ENCODE measurements at places on chromosomes 13 and 19.

- DNase-seq, result no peak
Observed at GRCh38 chr19:45981350-45981749, 7.7 kb upstream of the NOVA2 start.

GRCh38 chr13:97574926-97575325 lies 141.0 kb downstream of the RAP2A start:
- no peak for DNase-seq

GRCh38 chr13:19864024-19864745 lies 736 bp upstream of the ZMYM5 start:
- DNase-seq, result peak; percentile 60

DNA sequence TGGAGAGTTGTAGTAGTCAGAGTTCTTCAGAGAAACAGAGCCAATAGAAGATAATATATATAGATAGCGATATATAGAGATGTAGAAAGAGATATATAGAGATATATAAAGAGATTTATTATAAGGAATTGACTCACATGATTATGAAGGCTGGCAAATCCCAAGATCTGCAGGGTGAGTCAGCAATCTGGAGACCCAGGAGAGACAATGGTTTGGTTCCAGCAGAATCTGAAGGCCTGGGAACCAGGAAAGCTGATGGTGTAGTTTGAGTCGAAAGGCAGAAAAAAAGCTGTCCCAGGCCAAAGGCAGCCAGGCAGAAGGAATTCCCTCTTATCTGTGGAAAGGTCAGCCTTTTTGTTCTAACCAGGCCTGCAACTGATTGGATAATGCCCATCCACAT lies 194.1 kb downstream of the NUFIP1 start:
- DNase-seq, result no peak

DNA sequence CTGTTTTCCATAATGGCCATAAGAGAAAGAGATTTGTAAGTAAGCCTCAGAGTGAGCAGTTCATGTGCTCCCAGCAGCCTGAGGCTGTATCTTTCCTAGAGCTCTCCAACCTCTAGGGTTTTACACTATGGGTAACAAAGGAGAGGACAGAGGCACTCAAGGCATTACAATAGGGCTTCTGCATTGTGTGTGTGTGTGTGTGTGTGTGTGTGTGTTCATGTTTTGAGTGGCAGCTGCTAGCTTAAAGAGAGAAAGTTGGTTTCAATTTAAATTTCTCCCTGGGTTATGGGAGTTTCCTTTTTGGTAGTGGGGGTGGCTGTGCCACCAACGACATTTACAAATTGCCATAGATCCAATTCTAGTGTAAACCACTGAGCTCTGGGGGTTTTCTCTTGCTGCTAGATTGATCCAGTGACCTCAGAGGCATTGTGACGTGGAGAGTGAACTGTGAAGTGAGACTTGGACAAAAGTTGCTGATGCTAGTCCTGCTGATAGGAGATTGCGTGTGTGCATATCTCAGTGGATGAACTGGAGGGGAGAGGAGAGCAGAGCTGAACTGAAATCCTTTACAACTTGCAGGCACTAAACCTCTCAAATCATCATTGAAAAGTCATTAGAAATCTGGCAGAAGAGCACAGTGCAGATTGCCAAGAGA lies 67.2 kb upstream of the OLFM4 start:
- no peak for DNase-seq

DNA sequence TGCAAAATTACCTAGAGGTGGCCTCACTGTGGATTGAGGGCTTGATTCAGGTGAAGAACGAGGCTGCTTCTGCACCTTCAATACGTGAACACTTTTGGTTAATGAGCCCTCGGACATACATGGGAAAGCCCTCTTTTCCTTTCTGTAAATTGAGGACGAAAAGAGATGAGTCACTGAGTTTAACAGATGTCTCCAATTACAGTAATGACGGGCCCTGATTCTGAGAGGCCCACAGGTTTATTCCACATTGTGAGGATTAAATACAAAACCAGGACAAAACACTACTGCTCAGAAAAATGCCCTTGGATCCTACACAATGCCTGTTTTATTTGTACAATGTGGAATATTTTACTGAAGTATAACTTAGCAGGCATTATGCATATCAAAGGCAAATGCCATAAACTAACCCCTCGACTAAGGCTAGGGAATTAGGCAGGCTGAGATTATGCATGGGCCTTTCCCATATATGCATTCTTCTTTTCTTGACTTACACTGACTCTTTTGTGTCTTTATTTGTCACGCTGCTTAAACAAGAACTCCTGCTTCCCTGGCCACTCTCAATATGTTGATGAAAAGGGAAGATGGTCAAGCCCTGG lies 819.9 kb downstream of the OLFM4 start:
- no peak for DNase-seq

DNA sequence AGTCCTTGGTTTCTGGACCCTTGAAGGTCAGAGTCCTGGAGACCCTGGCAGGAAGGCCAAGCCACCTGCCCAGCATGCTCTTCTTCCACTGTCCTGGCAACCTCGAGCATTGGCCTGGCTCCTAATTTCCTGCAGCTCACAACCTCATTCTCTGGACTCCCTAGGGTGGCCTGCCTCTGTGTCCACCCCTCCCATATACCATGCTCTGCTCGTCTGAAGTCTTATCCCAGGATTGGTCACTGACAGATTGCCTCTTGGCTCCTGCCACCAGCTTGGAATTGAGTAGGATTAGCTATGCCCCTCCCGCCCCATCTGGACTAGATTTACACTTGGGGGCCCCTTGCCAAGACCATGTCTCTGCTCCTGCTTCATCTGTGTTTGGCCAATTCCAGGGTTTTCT lies 17.1 kb upstream of the WASF3 start:
- DNase-seq, result no peak

DNA sequence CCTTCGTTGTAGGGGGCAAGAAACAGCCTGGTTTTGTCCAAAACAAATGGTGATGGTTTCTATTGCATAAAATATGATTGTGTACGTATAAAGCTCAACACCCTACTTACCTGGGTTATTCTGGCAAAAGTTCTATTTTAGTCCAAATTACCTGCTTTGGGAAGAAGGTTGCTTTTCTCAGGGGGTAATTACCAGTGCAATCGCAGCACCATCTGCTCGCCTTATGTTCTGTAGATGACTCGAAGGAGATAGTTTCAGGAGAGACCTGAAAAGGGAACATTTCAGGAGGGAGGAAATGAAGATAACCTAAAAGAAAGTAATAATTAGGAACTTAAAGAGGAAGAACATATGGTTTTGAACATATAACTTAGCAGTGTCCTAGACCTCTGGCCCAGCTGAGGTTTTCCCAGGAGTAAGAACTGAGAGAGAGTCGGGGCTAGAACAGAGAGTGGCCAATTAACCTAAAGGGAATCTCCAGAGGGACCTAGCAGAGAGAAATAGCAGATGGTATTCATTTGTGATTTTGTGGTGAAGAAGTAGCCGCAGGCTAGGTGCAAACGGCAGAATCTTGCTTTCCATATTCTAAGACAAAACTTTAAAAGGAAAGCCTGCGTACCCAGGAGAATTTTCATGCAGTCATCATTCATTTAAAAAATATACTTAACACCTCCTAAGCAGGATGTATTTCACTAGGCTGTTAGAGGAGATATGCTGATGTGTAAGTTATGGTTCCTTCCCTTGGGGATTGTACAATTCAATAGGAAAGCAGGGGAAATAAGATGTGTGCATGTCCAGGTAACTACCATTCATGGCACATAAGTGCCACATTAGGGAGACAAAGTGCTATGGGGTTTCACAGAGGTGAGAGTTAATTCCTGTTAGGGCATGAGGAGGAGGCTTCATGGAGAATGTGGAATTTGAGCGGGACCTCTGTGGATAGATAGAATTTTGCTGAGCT lies 113.0 kb upstream of the SLC10A2 start:
- DNase-seq, result no peak

DNA sequence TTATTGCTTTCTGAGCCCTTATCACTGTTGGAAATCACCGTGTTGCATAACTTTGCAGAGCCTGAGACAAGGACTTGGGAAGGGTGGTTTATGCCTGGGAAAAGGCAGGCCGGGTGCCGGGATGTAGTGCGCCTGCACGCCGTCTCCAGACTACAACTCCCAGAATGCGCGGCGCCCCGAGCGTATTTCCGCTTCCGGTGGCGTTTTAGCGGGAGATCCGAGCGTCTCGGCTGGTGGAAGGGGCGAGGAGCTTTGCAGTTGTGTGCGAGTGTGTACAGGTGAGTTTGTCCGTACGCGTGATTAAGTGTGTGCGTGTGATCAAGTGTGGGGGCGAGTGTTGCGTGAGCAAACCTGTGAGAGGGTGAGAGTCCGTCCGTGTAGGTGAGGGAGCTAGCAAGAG lies 75.4 kb downstream of the PEG3 start:
- no peak for DNase-seq

GRCh38 chr13:111948811-111949210 lies 118.1 kb upstream of the SOX1 start:
- DNase-seq, result no peak

DNA sequence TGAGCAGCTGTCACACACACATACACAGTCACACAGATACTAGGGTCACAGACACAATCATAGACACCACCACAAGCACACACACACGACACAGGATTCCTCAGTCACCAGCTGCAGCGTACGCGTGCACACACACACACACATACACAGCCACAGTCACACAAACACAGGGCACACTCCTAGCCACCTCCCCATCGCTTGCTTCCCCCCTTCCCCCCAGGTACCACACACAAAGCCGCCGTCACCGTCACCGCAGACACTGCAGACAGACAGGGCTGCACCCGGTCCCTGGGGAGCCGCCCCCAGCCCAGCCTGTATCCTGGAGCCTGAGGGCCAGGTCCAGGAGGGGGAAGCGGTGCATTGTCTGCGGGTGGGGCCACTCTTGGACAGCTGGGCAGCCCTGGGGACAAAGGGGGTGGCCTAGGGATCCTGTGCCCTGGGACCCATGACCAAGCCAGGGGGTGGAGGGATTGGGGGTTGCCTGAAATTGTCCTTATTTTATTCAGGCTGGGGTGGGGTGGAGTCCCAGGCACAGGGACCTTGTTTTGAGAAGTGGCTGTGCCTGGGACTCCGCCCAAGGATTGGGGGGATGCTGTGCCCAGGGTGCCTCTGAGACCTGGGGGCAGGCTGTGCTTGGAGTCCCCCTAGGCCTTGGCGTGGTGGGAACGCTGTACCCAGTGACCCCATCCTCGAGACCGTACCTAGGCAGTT lies 957 bp downstream of the NUMBL start:
- no peak for DNase-seq

- DNase-seq, result no peak
Observed at GRCh38 chr13:43558326-43558725, 228.4 kb downstream of the ENOX1 start.

DNA sequence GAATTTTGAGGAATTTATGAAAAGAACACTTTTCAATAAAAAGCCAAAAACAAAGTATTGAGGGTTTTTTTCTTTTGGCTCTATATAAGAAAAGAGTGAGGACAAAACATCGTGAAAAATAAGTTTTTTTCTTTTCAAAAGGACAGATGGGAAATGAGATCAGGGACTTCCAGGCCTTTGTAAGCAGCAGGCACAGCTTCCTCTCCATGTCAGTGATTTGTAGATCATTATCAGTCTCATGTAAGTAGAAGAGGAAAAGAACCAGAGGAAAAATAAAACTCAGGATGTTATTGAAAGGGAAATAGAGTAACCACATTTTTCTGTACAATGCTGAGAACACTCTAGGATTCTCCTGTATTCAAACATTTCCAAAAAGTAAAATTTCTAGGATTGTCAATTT lies 29.9 kb downstream of the DOCK9 start:
- DNase-seq, result no peak

- no peak for DNase-seq
Observed at GRCh38 chr13:90403330-90404082, 944.0 kb upstream of the MIR17HG start.

DNA sequence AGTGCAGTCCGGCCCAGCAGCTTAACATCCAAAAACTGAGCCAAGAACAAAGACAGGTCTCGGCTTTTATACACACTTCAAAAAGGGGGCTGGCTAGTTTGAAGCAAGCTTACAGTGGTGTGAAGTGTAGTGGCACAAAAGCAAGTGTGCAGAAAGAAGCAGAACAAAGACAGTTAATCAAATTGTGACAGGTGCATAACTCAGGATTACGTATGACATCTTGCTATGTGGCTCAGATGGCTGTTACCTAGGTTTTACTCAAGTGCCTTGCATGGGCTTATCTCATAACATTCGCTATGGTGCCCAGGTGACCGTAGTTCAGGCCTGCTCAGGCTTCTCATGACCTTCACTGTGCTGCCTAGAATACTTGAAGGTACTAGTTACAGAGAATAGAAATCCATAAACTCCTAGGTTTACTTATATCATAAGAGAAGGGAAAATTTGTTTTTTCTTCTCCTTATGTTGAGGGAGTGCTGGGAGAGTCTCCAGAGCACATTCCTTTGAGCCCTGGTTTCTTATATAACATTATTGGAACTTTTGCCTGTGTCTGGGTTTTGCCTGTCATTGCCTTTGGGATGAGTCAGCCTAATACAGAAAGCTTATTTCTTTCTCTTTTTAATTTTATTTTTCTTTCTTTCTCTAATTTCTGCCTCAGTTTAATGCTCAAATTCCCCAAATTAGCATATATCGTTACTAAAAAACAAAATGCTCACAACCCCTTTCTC lies 1629.1 kb upstream of the PCDH20 start:
- no peak for DNase-seq

GRCh38 chr13:56020425-56020824 lies 1120.3 kb upstream of the PRR20A start:
- no peak for DNase-seq

- no peak for DNase-seq
Observed at GRCh38 chr13:33752597-33752996, 65.4 kb upstream of the RFC3 start.

DNA sequence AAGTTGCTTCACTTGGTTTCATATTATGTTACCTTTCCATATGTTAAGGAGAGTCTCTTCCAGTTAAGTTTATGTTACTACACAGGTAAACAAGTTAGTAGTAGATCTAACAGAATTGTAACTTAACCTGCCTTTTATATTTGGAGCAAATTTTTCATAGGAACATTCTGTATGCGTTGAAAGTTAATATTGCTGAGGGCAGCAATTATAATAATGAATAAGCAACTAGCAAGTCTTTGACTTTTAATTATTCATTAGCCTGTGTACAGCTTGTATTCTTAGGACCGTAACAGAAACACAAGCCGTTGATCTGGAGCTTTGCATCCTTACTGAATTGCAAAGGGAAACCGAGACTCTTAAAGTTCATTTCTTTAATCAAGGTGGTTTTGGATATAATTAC lies 11.6 kb downstream of the SUGT1 start:
- DNase-seq, result no peak

DNA sequence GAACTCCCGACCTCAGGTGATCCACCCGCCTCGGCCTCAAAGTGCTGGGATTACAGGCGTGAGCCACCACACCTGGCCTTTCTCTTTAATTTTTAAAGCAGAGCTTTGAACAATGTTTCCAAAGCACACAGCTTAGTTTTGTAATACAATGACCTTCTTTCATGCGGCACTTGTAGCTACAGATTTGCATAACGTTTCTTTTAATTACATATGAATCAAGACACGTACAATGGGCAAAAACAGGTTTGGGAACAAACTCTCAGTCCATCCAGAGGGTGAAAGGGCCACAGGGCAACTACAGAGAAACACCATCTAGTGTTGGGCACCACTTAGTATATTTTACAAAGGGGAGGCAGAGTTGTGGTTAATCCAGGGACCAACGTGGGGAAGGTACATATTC lies 19.0 kb upstream of the S1PR4 start:
- no peak for DNase-seq

- DNase-seq, result no peak
Observed at GRCh38 chr13:26952551-26953143, 192.1 kb upstream of the GPR12 start.

All from 8988T (cell line).